ENCODE measurements at places on chromosomes 13 and 19.
A peak's percentile ranks its signal among the peaks of the same experiment; 100 is the strongest.

DNA sequence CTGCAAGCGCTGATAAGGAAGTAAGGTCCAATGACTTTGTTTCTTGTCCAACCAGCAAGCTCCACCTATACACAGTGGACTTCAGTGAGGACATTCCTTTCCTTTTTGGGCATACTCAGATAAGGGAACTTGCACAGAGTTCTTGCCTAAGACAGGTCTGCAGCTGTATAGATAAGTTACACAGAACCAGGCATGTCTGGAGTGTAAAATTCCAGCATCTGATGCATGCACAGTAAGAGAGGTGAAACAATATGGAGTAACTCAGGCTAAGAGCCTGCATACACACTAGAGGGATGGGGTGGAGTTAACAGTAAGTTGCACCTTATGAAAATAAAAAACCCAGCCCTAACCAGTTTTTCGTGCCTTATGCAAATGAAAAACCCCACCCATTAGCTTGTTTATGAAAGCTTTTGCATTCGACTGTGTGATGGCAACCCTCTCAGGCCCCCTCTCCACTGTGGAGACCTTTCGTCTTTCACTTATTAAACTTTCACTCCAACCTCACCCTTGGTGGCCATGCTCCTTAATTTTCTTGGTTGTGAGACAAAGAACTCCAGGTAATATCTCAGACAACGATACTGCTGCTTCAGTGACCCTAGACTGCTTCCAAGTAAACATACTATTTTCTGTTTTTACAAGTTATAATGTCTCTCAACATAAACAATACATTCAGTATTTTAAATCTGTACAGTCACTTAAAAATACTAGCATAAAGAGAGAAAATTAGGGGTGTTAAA lies 2859.0 kb upstream of the PCDH20 start:
- no peak for DNase-seq

DNA sequence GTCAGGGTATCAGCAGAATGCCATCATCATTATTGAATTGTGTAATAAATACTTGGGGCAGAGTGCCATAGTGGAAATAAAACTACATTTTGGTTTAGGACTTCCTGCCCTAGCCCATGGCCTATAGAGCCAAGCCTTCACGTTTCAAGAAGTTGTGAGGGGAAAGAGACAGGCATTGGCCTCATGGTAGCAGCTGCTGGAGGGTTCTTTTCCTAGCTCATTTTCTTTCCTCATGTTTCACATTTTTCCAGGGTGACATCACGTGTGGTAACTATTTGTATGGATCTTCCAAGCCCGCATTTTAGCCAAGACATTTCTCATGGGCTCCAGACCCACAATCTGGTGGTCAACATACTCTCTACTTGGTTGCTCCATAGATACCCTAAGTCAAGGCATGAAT lies 80.4 kb downstream of the LRCH1 start:
- no peak for DNase-seq

- DNase-seq = no peak
Measured at GRCh38 chr19:51203916-51204315, 21.0 kb upstream of the CD33 start.

DNA sequence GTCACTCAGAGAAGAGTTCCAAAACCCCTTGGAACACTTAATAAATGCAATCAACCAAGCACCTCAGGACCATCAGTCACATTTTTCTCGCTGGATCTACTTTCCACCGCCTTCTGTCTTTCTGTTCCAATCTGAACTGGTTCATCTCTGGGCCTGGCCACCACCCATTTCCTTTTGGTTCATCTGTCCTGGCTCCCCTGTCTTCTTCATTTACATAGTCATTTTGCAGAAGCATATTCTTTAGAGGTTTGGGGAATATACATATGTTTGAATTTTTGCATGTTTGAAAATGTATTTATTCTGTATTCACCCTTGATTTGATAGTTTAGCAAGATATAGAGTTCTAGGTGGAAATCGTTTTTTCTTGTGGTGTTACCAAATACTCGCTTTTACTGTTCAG lies 188.2 kb downstream of the MTUS2 start:
- DNase-seq = no peak

GRCh38 chr13:109275852-109276251 lies 510.5 kb downstream of the IRS2 start:
- no peak for DNase-seq

- DNase-seq = no peak
Measured at GRCh38 chr13:44434766-44435141, 61.1 kb downstream of the SERP2 start.

DNA sequence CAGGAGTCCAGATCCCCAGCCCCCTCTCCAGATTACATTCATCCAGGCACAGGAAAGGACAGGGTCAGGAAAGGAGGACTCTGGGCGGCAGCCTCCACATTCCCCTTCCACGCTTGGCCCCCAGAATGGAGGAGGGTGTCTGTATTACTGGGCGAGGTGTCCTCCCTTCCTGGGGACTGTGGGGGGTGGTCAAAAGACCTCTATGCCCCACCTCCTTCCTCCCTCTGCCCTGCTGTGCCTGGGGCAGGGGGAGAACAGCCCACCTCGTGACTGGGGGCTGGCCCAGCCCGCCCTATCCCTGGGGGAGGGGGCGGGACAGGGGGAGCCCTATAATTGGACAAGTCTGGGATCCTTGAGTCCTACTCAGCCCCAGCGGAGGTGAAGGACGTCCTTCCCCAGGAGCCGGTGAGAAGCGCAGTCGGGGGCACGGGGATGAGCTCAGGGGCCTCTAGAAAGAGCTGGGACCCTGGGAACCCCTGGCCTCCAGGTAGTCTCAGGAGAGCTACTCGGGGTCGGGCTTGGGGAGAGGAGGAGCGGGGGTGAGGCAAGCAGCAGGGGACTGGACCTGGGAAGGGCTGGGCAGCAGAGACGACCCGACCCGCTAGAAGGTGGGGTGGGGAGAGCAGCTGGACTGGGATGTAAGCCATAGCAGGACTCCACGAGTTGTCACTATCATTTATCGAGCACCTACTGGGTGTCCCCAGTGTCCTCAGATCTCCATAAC lies at the start of gene APOE:
Gene APOE, plus strand, starts transcription at position 360 of the 724 bp plus-strand sequence. CDS start 829 bp downstream, outside the sequence.
- DNase-seq = no peak

DNA sequence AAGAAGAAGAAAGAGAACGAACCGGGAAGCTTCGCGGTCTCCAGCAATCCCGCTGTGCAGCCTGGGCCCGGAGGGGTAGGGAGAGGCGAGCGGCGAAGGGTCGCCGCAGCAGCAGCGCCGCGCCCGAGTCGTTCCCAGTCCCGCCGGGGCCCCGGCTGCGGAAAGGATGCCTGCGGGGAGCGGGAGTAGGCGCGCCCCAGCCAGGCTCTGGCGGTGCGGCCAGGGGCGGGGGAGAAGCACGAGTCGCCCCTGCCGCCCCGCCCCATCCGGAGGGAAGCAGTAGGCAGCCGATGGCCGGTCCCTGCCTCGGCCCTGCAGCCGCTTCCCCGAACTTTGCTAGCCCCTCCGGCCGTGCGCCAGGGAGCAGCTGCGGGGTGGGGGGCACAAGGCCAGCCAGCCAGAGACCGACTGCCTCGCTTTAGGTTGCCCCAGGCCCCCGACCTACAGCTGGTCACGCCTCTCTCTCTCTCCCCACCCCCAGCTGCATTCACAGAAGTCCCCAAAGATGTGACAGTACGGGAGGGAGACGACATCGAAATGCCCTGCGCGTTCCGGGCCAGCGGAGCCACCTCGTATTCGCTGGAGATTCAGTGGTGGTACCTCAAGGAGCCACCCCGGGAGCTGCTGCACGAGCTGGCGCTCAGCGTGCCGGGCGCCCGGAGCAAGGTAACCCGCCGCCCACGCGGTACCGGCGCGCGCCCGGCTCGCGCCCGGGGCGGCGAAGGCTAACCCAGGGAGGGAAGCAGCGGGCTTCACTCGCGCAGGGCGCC lies 1.1 kb downstream of the VSTM2B start:
- DNase-seq = no peak

DNA sequence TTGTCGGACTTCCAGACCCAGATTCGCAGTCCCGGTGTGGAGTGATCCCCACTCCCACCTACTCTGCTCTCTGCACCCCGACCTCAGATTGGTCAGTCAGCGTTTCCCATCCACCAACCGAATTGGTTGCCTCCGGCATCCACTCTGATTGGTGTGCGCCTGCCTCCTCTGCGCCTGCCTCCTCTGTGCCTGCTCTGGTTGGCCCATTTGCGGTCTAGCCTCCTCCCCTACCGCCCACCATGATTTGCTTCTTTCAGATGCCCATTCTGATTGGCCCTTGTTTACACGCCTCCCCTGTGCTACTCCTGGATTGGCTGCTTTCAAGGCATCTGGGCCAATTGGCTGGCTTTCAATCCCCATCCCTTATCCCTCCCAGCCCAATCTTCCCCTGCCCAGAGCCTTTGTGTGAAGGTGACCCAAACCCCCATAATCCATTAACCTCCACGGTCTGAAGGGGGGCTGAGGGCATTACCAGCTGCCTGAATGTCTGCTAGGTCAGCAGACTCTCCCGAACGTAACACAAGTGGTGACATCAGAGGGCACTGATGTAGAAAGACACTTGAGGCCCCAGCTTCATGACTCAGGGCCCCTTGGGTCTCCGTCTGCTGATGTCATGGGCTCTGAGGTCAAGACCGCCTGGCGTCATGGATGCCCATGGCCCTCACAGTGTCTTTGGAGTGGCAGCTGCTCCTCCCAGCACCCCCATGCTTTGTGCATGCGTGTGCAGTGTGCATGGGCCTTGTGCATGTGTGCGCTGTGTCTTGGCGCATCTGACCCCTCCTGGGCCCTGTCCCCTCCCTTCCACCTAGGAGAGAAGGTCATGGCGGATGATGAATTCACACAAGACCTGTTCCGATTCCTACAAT lies 80.4 kb downstream of the MAP4K1 start:
- DNase-seq = peak; percentile 9

- DNase-seq = no peak
Measured at GRCh38 chr13:78625384-78625783, 22.0 kb upstream of the POU4F1 start.
